RPMI7951 (cell line): ENCODE measurements at places on chromosomes 12 and 14. TPM values are rescaled to one million over a fixed set of nuclear protein-coding genes. Genes with fewer than 3 reads are reported as not detected.
A peak's percentile ranks its signal among the peaks of the same experiment; 100 is the strongest.

DNA sequence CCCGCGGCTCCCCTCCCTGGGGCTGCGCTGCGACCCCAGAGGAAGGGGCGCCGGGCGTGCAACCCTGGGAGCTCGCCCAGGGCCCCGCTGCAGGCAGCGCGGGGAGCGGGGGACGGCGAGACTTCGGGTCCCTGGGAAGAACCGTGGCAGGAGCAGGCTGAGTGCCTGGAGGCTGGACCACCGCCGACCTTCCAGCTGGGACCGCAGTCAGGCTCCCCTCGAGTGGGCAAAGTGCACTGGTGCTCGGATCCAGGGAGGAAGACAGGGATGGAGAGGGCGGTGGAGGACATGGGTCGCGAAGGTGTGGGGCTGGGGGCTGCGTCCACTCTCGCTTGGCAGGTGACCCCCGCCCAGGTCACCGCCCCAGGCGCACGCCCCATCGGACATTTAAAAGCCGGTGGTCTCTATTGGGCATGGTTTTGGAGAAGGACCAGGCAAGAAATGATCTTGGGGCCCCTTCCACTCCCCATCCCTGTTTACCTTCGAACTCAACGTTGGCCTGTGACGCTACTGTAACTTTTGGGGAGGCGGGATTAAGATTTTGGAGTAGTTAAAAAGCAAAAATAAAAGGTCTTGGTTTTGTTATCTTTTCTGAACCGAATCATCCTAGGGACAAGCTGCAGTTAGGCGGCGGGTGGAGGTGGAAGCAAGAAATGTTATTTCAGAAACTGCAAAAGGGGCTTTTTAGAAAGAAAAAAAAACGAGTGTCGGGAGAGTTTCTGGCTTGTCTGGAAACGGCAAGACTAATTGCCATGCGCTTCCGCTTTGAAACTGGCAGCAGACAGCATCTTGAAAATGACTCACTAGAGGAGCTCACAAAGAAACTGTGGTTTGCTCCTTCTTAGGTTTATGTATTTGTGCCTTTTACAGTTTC lies 1.0 kb downstream of the ELK3 start:
- DNase-seq, result peak; percentile 86

NTN4 gene
- total RNA-seq, result 1.4 and 3.1 TPM in 2 replicates

GRCh38 chr12:541676-542324 lies 82.1 kb downstream of the B4GALNT3 start:
- DNase-seq, result peak; percentile 48

LPAR5 gene
- total RNA-seq, result not detected in 2 replicates

GRCh38 chr14:61350427-61351270 lies 29.3 kb downstream of the PRKCH start:
- DNase-seq, result no peak

DNA sequence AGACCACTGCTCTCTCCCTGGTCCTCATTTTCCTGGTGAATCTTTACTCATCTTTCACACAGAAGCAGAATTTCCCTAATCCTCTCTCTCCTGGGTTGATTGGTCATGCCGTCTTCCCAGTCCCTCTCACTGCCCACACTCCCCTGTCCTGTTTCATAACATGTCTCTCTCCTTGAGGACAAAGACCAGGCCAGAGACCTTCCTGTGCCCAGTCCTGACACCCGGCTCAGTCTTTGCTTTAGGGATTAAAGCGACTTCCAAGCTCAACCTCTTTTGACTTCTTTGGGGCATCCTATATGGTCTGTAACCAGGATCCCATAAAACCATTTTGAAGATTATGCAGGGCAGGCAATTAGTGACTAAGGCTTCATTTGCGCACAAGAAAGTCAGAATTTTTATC lies 105.5 kb downstream of the BCL11B start:
- no peak for DNase-seq

- no peak for DNase-seq
Measured at GRCh38 chr12:95701275-95701674, 89.3 kb downstream of the NTN4 start.

- DNase-seq, result no peak
Measured at GRCh38 chr14:28821993-28822392, 55.4 kb downstream of the FOXG1 start.

TAS2R10 gene
- total RNA-seq, result 0.60 and 0.68 TPM in 2 replicates

- DNase-seq, result no peak
Measured at GRCh38 chr14:30751646-30752416, 122.5 kb upstream of the COCH start.

DNA sequence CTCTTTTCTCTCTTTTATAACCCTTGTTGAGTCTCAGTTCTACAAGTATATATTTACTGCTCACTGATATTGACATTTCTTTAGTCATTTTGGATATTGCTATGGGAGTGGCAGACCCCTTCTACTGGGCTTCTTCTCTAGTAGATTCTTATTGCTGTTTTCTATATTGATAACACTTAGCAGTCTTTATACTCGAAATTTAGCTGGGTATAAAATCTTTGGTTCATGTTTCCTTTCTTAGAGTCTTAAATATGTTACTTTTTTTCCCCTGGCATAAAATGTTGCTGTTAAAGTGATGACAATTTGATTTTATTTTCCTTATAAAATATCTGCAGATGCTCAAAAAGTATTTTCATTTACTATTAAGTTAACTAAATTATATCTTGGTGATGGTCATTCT lies 32.6 kb downstream of the VRK1 start:
- DNase-seq, result no peak

DNA sequence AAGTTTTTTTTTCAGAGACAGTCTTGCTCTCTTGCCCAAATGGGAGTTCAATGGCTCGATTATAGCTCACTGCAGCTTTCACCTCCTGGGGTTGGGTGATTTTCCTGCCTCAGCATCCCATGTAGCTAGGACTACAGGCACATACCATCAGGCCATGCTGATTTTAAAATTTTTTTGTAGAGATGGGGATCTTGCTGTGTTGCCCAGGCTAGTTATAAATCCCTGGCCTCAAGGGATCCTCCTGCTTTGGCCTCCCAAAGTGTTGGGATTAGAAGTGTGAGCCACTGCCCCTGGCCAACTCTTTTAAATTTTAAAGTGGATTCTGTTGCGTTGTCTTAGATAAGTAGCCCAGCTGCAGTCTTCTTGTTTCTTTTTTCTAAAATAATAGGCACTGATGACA lies 115.8 kb downstream of the RAD51B start:
- DNase-seq, result no peak

CATSPERB gene
- total RNA-seq, result not detected in 2 replicates

PGF gene
- total RNA-seq, result 0.36 and 0.98 TPM in 2 replicates

DNA sequence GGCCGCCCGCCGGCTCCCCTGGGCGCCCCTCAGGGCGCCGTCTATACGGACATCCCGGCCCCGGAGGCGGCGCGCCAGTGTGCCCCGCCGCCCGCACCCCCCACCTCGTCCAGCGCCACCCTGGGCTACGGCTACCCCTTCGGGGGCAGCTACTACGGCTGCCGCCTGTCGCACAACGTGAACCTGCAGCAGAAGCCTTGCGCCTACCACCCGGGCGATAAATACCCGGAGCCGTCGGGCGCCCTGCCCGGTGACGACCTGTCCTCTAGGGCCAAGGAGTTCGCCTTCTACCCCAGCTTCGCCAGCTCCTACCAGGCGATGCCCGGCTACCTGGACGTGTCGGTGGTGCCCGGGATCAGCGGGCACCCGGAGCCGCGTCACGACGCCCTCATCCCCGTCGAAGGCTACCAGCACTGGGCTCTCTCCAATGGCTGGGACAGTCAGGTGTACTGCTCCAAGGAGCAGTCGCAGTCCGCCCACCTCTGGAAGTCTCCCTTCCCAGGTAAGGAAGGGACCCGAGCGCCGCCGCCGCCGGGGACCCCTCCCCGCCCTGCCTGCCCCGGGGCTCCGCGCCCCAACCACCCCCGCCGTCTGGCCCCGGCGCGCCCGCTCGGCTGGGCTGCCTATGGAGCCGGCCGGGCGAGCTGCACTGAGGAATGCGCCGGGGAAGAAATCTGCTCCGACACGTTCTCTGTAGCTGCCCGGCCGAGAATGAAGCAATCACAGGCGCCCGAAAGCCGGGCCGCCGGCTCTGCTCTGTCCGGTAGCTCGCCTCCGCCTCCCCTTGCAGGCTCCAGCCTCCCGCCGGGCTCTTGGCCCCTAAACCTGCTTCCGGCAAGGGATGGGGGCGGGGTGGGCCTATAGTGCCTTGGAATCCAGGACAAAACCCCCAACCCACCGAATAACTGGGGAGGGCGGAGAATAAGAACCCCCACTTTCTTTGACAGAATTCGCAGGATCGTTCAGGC lies 794 bp downstream of the HOXC13 start:
- peak; percentile 10 for DNase-seq

DNA sequence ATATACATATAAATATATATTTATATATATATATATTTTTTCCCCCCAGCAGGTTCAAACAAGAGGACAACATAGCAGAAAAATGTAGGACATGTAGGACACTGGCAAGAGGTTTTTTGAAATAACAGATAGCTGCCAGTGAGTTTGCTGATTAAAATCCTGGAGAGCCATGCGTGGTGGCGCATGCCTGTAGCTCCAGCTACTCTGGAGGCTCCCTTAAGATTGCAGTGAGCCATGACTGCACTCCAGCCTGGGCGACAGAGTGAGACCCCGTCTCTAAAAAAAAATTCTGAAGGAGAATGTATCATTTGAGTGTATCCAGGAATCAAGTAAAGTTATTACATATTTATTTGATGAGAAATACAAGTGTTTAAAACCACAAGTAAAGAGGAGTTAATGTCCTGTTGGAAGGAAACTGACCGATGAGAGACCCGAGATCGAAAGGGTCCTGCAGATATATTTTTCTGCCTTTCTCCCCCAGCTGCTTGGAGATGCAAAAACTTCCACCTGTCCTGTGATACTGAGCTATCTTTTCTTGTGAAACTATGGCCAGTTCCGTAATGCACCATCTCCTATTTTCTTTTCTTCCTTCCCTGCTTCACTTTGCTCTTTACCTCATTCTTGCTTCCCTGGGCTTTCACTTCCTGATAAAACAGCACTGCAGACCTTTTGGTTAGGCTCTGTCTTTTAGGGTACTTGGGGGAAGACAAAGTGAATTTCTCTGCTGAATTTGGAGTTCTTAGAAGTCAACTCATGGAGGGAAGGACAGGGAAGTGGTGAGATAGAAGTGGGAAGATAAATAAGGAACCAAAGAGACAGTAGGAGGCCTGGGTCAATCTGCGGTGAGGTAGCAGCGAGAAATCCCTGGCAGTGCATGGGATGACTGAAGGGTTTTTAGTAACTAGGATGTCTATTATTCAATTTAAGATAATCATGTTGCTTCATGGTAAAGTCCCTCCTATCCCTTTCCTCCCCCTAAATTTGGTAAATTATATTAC lies 41.2 kb upstream of the SLC2A13 start:
- no peak for DNase-seq
